ENCODE measurements at places on chromosomes 3 and 15. TPM values are rescaled to one million over a fixed set of nuclear protein-coding genes. Genes with fewer than 3 reads are reported as not detected.
A peak's percentile ranks its signal among the peaks of the same experiment; 100 is the strongest.

GRCh38 chr3:139560411-139560810, 20.9 kb upstream of the RBP1 start:
- no peak for DNase-seq

The PRKCI gene
- 43.2 TPM for total RNA-seq

The SLC22A14 gene
- 0.20 TPM for total RNA-seq

DNA sequence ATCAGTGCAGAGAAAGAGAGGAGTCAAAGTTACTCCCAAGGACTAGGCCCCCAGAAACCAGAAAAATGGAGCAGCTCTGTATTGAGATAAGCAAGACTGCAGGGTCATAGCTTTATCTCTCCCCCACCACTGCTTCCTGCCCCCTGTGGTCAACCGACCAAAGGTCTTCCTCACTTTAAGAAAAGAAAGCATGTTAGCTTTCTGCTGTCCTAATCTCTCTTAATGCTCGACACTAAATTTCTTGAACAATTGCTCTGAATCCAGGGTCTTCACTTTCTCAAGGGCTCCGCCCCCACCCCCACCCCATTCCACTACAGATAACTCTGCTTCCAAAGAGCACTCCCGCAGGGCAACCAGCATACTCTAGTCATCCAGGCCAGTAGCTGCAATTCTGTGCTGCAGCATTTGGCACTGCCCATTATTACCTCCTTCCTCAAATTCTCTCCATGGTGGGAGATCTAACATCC, 31.9 kb downstream of the TNIK start:
- DNase-seq, result no peak

The PLCL2 gene
- 9.1 TPM for total RNA-seq

GRCh38 chr3:179604321-179605078, at the start of the genes MRPL47 and NDUFB5:
TSS of gene MRPL47 (minus strand) at chr3:179604638. CDS start at chr3:179604624, 14 bp downstream.
TSS of gene NDUFB5 (plus strand) at chr3:179604794. CDS start at chr3:179604816, 22 bp downstream.
- peak; percentile 96 for DNase-seq

DNA sequence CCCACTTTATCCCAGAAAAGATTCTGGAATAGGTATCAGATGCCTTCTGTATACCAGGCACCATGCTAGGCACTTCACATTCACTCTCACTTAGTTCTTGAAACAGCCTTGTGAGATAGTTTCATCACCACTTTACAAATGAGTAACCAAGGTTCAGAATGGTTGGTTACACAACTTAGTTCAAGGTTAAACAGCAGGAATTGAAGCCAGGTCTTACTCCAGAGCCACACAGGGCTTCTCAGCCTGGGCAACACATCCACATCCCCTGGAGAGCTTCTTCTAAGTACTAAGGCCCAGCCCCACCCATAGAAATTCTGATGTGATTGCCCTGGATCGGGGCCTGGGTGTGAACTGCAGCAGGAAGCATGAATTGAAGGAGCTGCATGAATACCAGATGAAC, 18.6 kb downstream of the WHAMM start:
- DNase-seq, result no peak

The SENP7 gene
- 20.0 TPM for total RNA-seq

The RBMS3 gene
- total RNA-seq, result 85.9 TPM

The FAM3D gene
- total RNA-seq, result 4.0 TPM

DNA sequence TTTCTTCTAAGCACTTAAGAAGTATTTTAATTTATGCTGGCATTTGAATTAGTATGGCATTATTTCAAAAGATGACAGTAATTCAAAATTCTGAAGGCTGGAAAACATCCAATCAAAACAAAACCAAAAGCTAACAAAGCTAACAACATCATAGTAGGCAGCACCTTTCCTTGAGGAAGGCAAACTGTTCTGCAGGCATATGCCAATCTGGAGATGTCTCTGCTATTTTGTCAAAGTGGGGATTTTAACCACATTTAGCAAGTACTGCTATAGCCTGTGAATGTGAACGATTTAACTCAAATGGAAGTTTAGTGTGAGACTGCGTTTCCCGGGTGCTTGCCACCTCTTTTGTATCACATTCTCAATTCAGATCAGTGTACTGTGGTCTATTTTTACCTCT, 16.7 kb upstream of the GABRA5 start:
- no peak for DNase-seq

- DNase-seq, result no peak
Measured at GRCh38 chr3:6791161-6791560, 69.8 kb upstream of the GRM7 start.

GRCh38 chr15:77654975-77655374, 22.3 kb upstream of the LINGO1 start:
- DNase-seq, result no peak

DNA sequence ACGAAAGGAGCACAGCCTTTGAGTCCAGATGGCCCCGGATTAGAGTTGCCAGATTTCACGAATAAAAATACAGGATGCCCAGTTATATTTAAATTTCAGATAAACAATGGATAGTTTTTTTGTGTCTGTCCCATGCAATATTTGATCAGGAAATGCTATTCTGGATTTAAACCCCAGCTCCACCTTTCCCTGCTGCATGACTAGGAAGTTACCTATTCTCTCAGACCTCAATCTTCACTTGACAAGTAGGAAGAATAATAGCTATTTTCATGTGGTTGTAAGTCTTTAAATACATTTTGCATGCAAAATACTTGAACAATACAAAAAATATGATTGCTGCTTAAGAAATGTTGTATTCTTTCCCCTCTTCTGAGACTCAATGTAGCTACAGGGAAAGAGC, 125.3 kb upstream of the P2RY1 start:
- no peak for DNase-seq

The ZNF501 gene
- 4.5 TPM for total RNA-seq

The RNF123 gene
- 41.4 TPM for total RNA-seq

The TMEM45A gene
- 15.9 TPM for total RNA-seq

GRCh38 chr3:27467545-27467944, 16.6 kb downstream of the SLC4A7 start:
- no peak for DNase-seq

DNA sequence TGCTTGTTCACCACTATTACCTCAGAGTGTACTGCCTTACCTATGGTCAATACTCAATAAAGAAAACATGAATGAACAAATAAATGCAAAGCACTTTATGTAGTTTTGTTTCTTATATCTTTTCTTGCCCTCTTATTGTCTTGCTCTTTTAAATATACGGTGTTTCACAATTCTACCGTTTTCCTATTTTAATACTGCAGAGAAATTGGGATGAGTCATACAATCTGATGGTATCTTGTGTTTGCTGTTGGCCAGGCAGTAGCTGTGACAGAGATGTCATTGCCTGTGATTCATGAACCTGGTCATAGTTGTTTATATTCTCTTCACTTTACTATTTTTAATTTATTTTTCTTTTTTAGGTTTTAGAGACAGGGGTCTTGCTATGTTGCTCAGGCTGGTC, 48.3 kb downstream of the SERP1 start:
- no peak for DNase-seq

DNA sequence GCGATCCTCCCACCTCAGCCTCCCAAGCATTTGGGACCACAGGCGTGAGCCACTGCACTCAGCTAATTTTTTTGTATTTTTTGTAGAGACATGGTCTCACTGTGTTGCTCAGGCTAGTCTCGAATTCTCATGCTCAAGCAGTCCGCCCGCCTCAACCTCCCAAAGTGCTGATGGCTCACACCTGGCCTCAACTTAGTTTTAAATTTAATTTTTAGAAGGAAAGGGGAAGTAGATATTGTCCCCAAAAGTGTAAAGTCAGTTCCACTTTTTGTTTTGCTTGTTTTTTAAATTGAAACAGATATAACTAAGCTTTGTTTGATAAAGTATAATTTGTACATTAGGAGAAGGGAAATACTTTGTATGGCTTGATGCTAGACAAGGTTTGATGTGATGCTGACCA, 31.3 kb upstream of the NFKBIZ start:
- DNase-seq, result no peak

DNA sequence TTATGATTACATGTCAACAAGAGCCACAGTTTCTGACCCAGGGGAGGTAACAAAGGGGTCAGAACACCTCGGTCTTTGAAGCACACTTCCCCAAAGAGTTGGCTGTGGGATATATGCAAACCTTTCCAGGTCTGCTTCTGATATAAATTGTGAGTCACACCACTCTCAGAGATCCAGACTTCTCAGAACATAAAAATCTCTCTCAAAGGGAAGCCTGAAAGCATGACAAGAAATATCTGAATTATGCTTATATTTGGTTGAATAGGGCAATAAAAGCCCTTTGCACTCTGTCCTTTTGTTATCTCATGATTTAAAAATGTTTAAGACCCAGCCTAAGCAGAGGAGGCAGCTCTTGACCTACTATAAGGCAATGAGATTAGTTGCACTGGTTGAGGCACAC, 56.8 kb downstream of the MYH15 start:
- DNase-seq, result no peak

GRCh38 chr15:66278056-66278455, 15.3 kb upstream of the DIS3L start:
- no peak for DNase-seq

DNA sequence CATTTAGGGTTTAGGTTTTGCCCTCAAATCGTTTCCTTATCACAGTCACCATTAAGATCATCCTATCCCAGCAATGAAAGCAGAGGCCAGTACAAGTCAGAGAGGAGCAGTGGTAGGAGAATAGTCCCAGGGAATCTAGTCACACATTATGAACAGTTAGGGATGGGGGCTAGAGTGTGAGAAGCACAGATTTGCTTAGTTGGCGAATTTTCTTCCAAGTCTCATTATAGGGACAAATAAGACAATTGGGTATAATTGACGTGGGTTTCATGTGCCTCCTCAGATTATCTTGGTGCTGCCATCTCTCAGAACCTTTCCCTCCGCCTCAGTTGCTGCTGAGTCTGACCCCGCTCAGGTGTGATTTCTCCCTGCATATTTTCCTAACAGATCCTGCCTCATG, 407.1 kb downstream of the SQOR start:
- DNase-seq, result no peak

DNA sequence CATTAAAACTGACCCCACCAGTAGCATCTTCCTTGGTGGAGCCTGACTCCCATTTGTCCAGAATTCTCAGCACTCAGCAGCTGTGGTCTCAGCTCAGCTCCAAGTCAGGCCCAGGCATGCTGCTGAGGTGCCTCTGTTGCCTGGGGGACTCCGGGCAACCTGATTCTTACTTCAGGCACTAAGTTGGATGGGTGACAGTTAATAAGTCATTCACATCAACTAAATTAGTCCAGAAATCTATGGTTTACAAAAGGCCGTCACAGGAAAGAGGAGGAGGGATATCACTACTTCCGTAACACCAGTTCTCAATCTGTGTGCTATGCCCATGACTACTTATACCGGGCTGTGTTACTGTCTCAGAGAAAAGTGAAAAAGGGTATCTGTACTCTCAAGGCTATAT, 310.2 kb downstream of the SATB1 start:
- no peak for DNase-seq

DNA sequence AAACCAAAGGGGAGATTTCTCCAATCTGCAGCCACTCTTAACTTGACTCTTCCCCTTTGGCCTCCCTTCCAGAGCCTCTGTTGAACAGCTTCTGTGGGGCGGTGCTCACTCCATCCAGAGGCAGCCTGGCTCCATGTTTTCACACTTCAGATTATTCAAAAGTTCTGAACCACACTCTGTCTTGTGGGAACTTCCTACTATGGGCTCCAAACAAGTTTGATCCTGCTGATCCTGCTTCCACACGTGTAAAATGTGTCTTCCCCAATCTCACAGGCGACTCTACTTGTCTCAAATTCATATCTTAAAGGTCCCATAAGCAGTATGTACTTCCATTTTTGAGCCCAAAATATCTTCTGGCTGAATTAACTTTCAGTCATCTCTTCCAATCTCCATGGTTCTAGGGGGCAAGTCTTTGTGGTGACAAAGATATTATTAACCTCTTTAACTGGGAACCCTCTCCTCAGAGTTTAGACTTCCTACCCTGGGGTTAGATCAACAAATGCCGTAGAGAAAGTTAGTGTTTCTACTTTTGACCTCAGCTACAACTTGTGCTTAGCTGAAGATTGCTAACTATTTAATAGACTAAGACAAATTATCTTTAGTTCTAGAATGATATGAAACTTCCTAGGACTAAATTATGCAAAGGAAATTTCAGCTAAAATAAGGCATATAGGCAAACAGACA, 176.3 kb upstream of the BCL6 start:
- no peak for DNase-seq

DNA sequence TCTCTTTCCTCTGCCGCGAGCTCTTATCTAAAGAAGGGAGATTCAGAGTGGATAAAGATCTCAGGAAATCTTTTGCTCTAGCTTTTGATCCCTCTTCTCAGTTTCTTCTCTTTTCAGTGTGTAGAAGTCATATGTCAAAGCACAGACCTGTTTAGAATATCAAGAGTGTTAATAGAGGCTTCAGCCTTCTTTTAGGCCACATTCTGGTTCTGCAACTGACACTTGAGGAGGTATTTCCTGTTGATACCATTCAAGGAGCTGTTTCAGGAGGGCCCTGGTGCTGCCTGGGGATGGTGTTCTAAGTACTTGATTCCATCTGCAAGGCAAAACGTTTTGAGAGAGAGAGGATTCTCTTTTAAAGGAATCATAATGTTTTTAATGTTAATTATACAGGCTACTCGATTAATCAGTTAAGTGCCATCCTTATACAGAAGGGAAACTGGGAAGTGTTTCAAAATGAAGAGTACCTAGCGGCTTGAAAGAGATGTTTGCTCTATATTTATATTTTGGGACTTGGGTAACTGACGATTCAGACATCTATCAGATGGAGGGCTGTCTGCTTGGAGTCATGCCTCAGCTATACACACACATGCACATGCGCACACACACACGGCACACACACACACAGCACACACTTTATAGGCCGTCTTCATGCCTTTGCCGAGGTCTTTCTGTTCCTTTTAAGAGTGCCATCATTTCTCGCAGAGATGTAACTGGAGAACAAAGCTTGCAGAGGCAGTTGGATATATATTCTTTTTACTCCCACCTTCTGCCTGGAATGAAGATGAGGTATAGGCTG, 313.9 kb downstream of the PTPRG start:
- no peak for DNase-seq

- DNase-seq, result no peak
Measured at GRCh38 chr3:13021141-13022114, 51.8 kb downstream of the IQSEC1 start.

The FOXB1 gene
- total RNA-seq, result not detected

The ST8SIA2 gene
- total RNA-seq, result not detected

DNA sequence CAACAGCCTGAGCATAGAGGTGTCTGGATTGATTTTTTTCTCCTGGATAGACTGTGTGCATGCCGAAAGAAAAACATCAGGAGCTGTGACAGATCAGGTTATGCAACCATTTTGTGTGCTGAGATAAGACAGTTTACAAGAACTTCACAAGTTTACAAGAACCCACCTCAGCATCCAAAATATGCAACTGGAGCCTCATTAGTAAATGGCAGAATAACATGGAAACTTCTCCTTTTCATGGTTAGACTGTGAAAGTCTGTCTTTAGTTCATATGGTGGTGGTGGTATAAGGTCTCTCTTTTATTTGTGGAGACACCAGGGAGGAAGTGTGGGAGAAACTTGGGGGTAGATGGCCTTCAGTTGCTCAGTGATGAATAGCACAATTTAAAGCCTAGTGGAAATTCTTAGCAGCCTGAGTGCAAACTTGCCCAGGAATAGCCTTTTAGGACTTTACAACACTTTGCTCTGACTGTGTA, 3.7 kb upstream of the ZNF609 start:
- DNase-seq, result no peak

The EPHA6 gene
- total RNA-seq, result not detected

DNA sequence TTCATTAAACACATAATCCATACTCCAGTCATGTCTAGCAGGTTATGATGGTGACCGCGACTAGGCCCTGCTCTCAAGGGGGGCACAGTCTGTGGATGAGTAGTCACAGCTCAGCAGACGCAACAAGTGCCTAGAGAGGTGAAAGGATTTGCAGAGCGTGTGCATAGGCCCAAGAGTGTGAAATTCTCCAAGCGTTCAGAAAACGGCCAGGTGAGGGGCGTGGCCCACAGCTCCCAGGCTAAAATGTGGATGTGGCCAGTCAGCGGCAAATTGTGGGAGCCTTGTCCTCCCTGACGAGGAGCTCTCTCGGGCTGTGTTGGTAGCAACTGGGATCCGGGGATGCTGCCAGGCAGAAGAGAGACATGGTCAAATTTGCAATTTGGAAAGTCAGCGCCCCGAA, 46.4 kb upstream of the TSEN2 start:
- no peak for DNase-seq
